ENCODE measurements at places on chromosomes 1 and 21. TPM values are rescaled to one million over a fixed set of nuclear protein-coding genes. Genes with fewer than 3 reads are reported as not detected.
A peak's percentile ranks its signal among the peaks of the same experiment; 100 is the strongest.

GRCh38 chr1:239233626-239234025 lies 152.7 kb upstream of the CHRM3 start:
- no peak for DNase-seq

GRCh38 chr1:193348769-193349535 lies 162.5 kb upstream of the B3GALT2 start:
- no peak for DNase-seq

DNA sequence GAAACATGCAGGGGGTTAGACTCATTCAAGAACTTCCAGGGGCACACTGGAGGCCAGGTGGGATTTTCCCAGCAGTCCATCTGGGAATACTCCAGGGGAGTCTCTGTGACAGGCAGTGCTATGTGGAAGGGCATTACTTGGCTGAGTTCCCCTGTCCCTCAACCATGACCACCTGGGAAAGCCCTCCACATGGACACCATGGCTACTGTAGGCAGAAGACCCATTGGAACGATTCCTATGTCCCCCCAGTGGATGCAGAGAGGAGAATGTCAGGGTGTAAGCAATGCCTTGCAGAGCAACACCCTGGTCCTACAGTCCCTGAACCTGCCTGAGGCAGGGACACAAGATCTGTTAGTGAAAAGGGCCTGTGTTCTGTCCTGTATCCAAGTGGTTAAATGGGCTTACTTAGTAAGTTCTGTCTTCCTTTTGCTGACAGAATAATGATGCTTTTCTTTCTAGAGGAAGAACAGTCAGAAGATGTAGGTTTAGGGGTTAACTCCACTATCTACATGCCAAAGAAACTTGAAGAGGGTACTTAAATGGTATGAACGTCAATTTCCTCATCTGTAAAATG lies 13.4 kb downstream of the SLAMF1 start:
- DNase-seq, result no peak

- no peak for DNase-seq
These were observed 36.1 kb downstream of the BEND5 start for GRCh38 chr1:48740621-48741020.

The S100A7 gene
- total RNA-seq, result not detected

The SPOCD1 gene
- total RNA-seq, result 29.4 TPM

- no peak for DNase-seq
These were observed 125.3 kb downstream of the ACTL8 start for GRCh38 chr1:17880449-17880848.

DNA sequence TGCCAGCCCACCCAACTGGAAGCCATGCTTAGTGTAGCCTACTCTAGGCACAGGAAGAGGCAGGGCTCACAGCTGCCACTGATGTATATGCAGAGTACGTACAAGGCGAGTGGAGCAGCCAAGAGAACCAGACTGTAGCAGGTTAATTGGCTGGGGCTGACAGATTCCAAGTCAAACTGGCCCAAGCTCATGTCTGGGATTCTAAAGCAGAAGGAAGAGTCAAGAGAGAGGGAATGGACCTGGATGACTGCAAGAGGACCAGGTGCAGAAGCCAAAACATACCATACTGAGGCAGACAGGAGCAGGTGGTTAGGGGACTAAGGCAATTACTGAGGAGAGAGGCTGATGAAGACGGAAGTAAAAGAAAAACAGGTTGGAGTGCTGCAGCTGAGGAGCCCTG lies 51.3 kb upstream of the LRRN2 start:
- no peak for DNase-seq

The SPATA45 gene
- total RNA-seq, result not detected

- DNase-seq, result no peak
These were observed 581.0 kb upstream of the RGS18 start for GRCh38 chr1:191577213-191577612.

- DNase-seq, result no peak
These were observed 18.4 kb downstream of the CCT8 start for GRCh38 chr21:29055080-29055479.

The BRDT gene
- not detected for total RNA-seq

DNA sequence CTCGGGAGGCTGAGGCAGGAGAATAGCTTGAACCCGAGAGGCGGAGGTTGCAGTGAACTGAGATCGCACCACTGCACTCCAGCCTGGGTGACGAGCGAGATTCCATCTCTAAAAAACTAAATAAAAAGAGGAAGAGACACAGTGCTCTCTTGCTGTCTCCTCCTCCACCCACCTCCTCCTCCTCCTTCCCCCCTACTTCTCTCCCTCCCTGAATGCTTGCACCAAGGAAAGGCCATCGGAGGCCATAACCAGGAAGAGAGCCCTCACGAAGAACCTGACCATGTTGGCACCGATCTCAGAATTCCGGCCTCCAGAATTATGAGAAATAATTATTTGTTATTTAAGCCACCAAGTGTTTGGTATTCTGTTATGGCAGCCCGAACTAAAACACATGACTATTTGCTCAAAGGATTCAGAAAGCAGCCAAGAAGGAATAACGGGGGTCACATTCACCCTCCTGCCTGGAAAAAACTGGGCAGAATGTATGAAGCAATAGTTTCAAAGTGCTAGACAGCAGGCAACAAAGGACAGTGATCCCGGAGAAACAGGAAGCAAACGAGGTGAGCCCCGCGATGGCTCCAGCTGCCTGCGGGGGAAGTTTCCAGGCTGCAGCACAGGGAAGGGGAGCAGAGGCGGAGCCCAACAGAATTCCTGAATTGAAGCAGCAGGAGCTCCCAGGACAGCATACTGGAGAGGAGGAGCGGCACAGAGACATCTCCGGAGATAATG lies 35.8 kb downstream of the LDLRAD1 start:
- no peak for DNase-seq

DNA sequence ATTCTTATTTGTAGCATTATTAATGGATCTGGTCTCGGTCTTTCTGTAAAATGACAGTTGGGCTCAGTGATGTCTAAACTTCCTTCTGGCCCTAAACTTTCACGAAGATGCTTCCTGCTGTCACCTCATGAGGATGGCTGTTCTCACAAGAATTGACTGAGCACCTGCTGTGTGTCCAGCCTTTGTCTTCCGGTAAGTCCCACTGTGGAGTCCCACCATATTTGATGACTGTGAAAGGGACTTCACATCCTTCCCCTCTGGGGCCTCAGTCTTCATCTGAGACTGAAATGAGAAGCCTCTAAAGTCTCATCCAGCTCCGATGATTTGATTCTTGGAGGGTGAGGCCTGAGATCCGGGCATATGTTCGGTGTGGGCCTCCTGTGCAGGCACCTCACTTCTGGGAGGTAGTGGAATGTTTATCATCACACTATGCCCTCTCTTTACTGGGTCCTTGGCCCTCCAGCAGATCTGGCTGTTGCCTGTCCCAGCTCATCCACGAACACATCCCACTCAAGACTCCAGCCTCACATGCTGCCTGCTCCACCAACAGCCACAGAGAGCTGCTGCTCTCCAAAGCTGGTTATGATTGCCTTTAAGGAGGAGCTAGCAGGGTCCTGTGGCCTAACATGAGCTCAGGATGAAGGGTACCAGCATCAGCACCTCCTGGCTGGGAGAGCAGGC lies 95.8 kb downstream of the KCNN3 start:
- DNase-seq, result no peak

The RASSF5 gene
- 4.2 TPM for total RNA-seq

The C1orf116 gene
- 34.1 TPM for total RNA-seq

GRCh38 chr1:104780470-104781078 lies 1030.9 kb downstream of the AMY1C start:
- DNase-seq, result no peak

- DNase-seq, result no peak
These were observed 30.9 kb upstream of the CCDC17 start for GRCh38 chr1:45654540-45655280.

The NEGR1 gene
- total RNA-seq, result 4.0 TPM

GRCh38 chr1:43622901-43623780 lies 26.8 kb upstream of the KDM4A start:
- DNase-seq, result no peak

The GJA8 gene
- total RNA-seq, result not detected

DNA sequence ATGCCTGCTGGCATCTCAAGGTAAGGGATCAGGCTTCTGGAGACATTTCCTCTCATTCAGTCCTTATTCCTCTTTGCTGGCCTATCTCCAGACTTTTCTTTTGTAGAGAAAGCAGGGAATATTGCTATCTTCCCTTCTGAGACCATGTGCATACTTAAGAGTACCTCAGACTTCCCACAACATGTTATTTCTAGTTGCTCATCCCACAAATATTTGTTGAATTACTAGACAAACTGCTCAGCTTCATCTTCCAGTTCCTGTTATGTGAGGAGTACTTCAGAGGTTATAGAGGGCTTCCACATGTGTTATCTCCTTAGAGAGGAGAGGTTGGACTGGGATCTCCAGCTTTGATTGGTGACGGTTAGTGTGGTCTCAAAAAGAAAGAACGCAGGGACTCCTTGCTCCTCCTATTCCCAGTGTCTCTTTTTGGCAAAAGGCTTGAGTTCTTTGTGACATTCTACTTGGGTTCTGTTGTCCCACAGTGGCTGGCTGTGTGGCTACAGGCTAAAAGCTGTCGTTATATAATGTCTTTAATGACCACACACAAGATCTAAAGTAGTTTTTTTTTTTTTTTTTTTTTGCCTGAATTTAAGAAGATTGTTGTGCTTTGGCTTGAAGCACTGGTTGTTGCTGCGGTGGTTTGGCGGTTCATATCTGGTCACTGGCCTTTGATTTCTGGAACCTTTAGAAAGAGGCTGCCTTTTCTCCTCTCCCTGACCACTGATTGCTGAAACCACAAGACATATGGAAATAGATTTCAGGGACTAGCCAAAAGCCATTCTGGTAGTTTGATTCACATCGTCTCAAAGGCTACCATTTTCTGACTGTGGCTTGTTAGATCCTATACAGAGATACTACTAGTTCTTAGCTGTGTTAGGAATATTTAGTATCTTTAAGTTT lies 78.7 kb downstream of the FGGY start:
- DNase-seq, result peak; percentile 87

GRCh38 chr1:189429610-189430009 lies 1048.1 kb downstream of the BRINP3 start:
- DNase-seq, result peak; percentile 5

- no peak for DNase-seq
These were observed 17.6 kb downstream of the OPTC start for GRCh38 chr1:203511513-203511912.

DNA sequence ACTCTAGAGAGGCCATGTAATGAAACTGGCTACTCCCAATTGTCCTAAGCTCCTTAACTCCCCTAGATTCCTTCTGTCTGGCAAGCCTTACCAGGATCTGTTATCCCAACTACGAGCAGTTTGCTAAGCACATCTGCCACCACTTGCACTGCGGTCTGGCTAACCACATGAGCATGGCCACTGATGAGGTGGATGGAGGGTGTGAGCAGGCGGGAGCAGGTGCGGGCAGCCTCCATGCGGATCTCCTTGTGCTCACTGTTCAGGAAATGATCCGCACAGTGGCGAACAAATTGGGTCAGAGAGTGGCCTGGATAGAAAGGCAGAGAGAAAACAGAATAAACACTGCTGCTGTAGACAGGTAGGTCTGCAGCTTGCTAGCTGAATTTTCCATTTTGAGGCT lies 24.0 kb downstream of the MTOR start:
- DNase-seq, result no peak

The ABCG1 gene
- total RNA-seq, result 5.4 TPM

DNA sequence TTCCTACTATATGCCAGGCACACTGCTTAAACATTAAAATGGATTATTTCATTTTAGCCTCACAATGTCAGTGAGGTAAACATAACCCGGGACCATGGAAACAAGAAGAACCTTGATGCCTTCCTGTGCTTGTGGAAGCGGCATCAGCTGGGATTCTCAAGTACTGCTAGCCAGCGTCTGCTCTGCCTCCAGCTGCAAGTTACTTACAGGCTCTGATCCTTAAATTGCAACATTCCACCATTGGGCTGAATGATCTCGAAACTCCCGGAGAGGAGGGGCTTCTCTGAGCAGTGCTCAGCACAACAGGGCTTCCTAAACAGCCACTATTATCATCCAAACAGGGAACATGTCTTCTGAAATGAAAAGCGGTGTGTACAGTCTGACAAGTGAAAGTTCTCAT lies 6.7 kb upstream of the MAN1C1 start:
- DNase-seq, result no peak

The TCHHL1 gene
- not detected for total RNA-seq

The PALMD gene
- total RNA-seq, result 0.17 TPM

- no peak for DNase-seq
These were observed 164.8 kb downstream of the PLPPR5 start for GRCh38 chr1:98839840-98840239.

DNA sequence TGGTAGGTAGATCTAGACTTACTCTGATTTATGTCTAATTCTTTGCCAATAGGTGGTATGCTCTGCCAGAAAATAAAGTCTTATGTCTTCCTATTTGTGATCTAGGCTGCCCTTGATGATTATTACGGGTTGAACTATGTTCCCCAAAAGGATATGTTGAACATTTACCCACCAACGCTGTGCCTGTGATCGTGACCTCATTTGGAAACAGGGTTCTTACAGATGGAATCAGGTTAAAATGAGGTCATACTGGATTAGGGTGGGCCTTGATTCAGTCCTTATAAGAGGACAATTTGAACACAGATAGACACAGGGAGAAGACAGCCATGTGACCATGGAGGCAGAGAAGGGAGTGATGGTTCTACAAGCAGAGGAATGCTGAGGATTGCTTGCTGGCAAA lies 95.1 kb upstream of the BCAR3 start:
- DNase-seq, result no peak

DNA sequence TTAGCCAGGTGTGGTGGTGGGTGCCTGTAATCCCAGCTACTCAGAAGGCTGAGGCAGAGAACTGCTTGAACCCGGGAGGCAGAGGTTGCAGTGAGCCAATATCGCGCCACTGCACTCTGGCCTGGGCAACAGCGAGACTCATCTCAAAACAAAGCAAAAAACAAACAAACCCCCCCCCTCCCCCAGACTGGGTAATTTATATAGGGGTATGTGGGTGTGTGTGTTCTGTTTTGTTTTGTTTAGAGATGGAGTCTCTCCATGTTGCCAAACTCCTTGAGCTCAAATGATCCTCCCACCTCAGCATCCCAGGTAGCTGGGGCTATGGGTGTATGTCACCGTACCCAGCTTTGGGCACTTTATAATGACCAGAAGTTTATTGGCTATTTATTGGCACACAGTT lies 73.6 kb downstream of the SLC27A3 start:
- DNase-seq, result no peak

DNA sequence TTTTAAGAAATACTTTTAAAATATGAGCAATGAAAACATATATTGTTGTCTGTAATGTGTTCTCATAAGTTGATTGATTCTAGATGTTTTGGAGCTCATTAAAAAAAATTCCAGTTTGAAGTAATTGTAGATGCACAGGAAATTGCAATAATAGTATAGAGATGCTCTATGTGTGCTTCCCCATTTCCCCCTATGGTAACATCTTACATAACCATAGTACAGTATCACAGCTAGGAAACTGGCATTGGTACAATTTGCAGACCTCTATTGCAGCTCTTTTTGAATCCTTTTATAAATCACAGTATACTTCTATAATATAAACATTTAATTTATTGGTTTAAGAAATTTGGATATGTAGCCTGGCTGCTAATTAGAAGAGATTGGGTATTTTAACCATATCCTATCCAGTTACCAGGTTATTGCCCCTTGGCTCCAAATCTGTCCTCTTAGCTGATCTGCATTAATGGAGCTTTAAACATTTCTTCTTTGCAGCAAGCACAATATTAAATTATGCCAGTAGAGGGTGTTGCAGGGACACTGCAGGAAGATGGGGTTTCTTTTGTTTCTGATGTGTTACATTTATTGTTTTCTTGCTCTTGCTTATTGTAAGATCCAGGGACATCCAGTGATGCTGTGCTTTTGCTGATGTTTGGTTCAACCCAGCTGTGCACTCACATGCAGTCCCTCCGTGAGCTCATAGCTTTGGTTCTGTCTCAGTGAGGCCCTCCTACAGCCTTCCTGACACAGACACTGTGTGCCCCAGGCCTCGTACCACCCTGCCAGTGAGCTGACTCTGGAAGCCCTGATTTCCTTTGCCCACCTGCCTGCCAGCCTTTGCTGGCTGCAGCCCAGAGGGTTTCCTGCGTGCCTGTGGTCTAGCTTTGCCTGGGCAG lies 103.3 kb downstream of the RABGAP1L start:
- peak; percentile 4 for DNase-seq

The CAMK1G gene
- total RNA-seq, result 0.21 TPM

All from kidney epithelial cell (primary cell).